ENCODE measurements at places on chromosomes 7 and 10.

- no peak for DNase-seq
These were observed 212.4 kb upstream of the YAE1 start for GRCh38 chr7:39353615-39354376.

GRCh38 chr7:44066111-44066460, 719 bp upstream of the PGAM2 start:
- no peak for DNase-seq

DNA sequence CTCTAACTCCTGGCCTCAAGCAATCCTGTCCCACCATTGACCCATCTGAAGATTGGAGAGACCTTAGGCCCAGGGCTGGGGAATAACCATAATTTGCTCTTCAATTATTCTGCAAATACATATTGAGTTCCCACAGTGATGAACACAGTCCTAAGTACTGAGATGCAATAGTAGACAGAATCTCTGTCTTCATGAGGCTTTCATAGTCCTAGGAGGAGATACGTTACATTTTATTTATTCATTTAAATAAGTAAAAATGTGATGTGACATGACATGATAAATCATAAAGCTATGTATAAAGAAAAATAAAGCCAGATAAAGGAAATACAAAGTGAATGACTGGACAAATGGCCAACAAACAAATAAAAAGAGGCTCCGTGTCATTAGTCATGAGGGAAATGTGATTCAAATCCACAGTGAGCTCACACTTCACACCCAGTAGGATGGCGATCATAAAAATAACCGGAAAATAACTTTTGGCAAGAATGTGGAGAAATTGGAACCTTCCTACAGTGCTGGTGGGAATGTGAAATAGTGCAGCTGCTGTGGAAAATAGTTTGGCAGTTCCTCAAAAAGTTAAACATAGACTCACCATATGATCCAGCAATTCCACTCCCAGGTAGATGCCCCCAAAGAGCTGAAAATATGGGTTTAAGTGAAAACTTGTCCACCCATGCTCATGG, 52.1 kb upstream of the JCAD start:
- no peak for DNase-seq

- DNase-seq = peak; percentile 8
These were observed at the start of gene CRHR2 for GRCh38 chr7:30682212-30683083. TSS of gene CRHR2 (minus strand) at chr7:30682456. CDS start at chr7:30682280, 176 bp downstream.

- no peak for DNase-seq
These were observed 138.2 kb downstream of the EBF3 start for GRCh38 chr10:129825826-129826225.

DNA sequence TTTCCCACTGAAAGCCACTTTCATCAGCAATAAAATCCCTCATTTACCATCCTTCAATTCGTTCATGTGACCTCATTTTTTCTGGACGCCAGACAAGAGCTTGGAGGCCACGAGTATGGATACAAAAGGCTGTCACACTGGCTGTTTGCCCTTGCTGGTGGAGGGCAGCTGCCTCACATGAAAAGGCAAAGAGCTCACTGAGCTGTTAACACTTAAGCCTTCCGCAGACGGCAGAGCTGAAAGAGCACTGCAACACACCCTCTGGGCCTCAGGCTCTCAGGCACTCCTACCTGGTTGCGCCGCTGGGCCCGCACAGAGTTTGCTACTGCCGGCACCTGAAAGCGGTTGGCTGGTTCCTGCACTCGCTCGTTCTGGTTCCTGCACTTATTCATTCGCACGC, 193.5 kb downstream of the CFTR start:
- no peak for DNase-seq

GRCh38 chr10:80461208-80462183, 7.4 kb downstream of the TSPAN14 start:
- no peak for DNase-seq
